ENCODE measurements at places on chromosomes 3 and 15. TPM values are rescaled to one million over a fixed set of nuclear protein-coding genes. Genes with fewer than 3 reads are reported as not detected.
A peak's percentile ranks its signal among the peaks of the same experiment; 100 is the strongest.

Gene CYP11A1
- 0.74 TPM for total RNA-seq

Gene CCR8
- not detected for total RNA-seq

GRCh38 chr3:33989229-33989628, 190.8 kb downstream of the PDCD6IP start:
- DNase-seq: no peak

Gene TJP1
- total RNA-seq: 211 TPM

- DNase-seq: no peak
Measured at GRCh38 chr3:67907735-67908134, 253.3 kb upstream of the SUCLG2 start.

Gene SCN11A
- 0.12 TPM for total RNA-seq

- DNase-seq: peak; percentile 85
Measured at GRCh38 chr15:95646484-95647273, 683.8 kb upstream of the NR2F2 start.

GRCh38 chr3:187367561-187368103, 553 bp upstream of the RTP4 start:
- DNase-seq: no peak

- no peak for DNase-seq
Measured at GRCh38 chr15:82307714-82308081, 41.6 kb downstream of the GOLGA6L10 start.

DNA sequence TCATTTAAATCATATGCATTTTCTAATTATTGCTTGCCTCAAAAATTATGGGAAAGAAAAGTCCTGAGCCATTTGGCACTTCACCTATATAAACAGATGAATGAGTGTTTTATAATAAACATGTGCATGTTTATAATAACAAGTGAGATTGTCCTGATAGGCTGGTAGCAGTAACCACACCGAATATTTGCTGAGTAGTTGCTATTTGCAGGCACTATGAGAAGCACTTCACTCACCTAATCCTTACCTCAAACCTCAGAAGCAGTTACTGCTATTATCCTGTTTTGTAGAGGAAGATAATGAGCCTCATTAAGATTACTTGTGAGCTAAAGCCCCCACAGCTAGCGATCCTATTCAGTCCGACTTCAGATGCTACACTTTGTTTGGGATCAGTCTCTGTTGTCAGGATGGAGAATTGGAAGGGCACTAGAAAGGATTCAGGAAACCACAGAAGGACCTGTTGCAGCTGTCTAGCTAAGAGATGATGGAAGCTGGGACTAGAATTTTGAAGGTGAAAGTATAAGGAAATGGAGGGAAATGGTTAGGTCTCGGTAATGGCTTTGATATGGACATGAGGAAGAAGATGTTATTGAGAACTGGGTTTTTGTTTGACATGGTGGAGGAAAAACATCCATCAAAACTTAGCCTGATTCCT, 28.4 kb upstream of the MAGI1 start:
- no peak for DNase-seq

DNA sequence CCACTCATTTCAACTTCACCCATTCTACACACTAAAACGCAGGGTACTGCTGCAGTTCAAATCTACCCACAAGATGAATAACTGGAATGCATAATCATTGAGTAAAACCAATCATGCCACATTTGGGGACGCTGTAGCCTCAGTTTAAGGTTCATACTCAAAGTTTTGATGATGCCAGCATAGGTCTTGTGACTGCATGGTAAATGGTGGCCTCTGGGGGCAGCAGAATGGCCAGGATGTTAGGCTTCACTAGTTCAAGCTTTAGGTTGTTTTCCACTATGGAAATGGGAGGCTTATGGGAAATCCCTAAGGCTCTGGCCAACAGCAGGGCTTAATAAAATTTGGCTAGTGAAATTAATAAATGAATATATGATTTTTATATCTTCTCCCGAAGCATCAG, 104.3 kb upstream of the TSC22D2 start:
- DNase-seq: no peak

Gene SNTN
- 51.0 TPM for total RNA-seq

Gene IQCF5
- not detected for total RNA-seq

GRCh38 chr3:102353805-102354204, 81.0 kb upstream of the ZPLD1 start:
- DNase-seq: no peak

Gene TRIM42
- total RNA-seq: not detected

GRCh38 chr3:127485396-127486170, 105.0 kb downstream of the TPRA1 start:
- no peak for DNase-seq

GRCh38 chr3:37183375-37183831, 9.0 kb upstream of the LRRFIP2 start:
- DNase-seq: peak; percentile 12

Gene NR1I2
- 0.23 TPM for total RNA-seq

DNA sequence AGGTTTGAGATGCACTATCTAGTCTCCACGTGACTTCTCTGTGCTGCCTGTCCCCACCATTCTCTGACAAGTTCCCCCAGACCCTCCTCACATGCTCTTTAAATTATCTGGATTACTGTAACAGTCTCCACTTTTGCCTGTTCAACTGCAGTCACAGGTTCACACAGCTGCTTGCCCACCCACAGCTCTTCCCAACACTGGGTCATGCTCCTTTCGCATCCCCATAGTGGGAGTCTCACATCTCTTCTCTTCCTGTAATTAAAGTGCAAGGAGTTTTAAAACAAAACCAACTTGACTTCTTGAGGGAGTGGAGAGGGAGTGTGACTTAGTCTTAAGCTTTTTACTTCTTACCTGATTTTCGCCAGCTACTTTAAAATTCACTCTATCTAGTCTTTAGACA, 178.8 kb downstream of the PLCL2 start:
- no peak for DNase-seq

- DNase-seq: no peak
Measured at GRCh38 chr15:64287953-64288352, 68.0 kb downstream of the CSNK1G1 start.

Gene ZIC1
- total RNA-seq: not detected

- DNase-seq: peak; percentile 81
Measured at GRCh38 chr15:64461721-64462162, 1.4 kb downstream of the ZNF609 start.

Gene SAMMSON
- not detected for total RNA-seq

DNA sequence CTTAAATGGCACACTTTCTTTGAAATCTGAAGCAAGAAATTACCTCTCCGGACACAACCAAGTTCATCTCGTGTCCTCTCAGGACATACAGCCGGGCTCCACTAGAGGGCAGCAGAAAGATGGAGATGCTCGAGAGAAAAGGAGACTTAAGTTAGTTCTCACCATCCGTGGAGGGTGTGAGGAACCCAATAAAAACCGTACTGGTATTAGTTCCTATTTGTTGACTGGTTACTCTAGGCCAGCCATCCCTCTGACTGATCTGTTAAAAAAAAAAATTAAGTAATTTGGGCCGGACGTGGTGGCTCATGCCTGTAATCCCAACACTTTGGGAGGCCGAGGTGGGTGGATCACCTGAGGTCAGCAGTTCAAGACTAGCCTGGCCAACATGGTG, 7.9 kb upstream of the CYP11A1 start:
- DNase-seq: peak; percentile 77

GRCh38 chr3:172929451-172929850, 178.9 kb downstream of the ECT2 start:
- DNase-seq: no peak

Gene CAV3
- not detected for total RNA-seq

Gene ARRDC4
- total RNA-seq: 41.5 TPM

DNA sequence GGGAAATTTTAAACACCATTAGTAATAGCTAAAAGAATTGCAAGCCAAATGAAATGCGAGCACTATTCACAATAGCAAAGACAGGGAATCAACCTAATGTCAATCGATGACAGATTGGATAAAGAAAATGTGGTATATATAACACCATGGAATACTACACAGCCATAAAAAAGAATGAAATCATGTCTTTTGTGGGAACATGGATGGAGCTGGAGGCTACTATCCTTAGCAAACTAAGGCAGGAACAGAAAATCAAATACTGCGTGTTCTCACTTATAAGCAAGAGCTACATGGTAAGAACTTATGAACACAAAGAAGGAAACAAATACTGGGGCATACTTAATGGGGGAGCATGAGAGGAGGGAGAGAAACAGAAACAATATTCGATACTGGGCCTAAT, 85.2 kb downstream of the FMN1 start:
- DNase-seq: no peak

DNA sequence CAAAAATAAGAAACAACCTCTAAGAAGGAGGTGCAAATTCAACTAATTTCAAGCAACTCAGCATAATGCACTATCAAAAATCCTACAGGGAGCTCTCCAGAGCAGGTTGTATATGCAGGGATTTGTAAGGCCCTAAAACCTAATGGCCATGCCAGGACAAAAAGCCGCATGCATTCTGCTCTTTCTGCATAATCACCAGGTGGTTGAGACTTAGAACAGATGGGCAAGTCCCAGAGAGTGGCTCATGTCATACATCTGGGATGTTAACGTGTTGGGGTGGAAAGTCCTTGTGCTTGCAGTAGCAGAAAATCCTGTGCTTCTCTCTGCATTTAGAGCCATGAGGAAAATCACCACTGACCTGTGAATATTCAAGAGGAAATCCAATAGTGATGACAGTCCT, 1002.9 kb downstream of the AGBL1 start:
- no peak for DNase-seq

GRCh38 chr3:150363420-150363819, 44.7 kb upstream of the TSC22D2 start:
- no peak for DNase-seq

Gene GRIP2
- total RNA-seq: 1.1 TPM

DNA sequence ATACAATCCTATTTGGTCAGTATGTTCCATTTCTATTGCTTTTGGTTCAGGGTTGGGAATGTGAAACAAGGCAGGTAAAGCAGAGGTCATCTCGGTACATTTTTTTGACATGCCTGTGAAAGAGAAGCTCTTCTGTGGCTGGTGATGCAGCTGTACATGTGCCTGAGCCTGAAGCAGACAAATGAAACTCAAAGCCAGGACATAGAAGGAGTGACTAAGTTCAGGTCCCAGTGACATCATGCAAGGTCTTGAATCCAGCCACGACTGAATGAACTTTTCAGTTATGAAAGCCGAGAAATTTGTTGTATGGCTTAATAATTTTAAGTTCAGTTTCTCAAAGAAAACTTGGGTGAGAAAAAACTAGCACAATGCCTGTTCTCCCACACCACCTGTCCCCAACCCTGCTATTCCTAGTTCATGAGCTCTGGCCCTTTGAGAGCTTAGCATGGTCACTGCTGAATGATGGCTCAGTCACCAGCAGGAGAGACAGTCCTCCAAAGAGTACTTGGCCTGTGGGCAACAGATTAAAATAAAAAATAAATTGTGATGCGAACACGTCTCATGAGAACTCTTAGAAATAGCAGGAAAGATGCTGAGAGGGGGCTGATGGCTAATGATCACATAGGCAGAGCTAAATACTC, 600.2 kb upstream of the GRM7 start:
- DNase-seq: no peak

DNA sequence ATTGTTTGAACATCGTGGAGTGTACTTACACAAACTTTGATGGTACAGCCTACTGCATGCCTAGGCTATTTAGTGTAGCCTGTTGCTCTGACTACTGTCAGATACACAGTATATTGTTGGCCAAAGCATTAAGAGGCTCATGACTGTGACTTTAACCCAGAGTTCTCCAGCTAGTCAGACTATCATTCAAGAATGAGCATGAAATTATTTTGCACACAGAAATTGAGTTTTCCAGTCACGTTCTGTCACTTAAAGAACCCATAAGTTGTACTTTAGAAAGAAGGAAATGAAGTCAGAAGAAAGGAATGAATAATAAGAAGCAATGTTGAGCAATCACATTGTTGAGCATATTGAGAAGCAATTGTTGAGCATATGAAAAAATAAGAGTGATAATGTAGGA, 37.6 kb upstream of the SLC22A13 start:
- DNase-seq: no peak

DNA sequence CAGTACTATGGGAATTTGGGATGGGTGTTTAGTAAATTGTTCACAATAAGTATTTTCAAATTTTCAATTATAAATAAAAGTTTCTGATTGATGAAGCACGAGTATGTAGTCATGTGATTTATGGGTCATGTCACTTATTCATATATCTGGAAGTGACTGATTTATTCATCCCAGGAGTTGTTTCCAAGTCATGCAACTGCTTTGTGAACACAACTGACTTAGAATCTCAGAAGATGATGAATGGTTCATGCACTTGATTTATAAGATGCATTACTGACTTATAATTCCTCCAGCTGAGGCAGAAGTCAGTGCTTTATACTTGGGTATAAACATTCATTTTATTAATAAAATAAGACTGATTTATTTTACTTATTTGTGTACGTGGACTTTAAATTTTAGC, 137.8 kb upstream of the CBLB start:
- DNase-seq: no peak

Measured in lung (tissue), 17 donors.